ENCODE measurements at places on chromosomes 13 and 19. TPM values are rescaled to one million over a fixed set of nuclear protein-coding genes. Genes with fewer than 3 reads are reported as not detected.
A peak's percentile ranks its signal among the peaks of the same experiment; 100 is the strongest.

GRCh38 chr19:17109962-17110598 lies 34.5 kb downstream of the MYO9B start:
- no peak for DNase-seq

GRCh38 chr13:27264181-27264580 lies 6.4 kb upstream of the RASL11A start:
- DNase-seq, result peak; percentile 23

GRCh38 chr13:93226623-93227279 lies at the start of gene GPC6:
GPC6 (plus strand) TSS chr13:93226807.
- peak; percentile 81 for DNase-seq

DNA sequence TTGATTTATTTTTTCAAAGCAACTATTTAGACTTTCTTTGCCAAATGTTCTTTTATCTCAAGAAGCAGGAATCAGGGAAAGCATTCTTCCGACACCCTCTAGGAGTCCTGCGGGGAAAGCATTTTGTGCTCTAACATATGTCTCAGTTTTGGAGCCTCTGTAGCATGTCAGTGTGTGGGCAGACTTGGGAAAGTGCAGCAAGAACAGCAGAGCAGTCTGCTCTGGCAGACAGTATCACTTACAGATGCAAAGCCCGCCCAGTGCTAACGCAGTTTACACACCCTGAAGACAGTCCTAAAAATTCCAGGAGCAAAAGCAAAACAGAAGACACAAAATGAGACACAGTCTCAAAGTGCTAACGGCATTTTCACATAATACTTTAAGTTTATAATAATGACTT lies 393.5 kb downstream of the KLF12 start:
- no peak for DNase-seq

GRCh38 chr13:108084840-108085239 lies 130.5 kb downstream of the LIG4 start:
- no peak for DNase-seq

DNA sequence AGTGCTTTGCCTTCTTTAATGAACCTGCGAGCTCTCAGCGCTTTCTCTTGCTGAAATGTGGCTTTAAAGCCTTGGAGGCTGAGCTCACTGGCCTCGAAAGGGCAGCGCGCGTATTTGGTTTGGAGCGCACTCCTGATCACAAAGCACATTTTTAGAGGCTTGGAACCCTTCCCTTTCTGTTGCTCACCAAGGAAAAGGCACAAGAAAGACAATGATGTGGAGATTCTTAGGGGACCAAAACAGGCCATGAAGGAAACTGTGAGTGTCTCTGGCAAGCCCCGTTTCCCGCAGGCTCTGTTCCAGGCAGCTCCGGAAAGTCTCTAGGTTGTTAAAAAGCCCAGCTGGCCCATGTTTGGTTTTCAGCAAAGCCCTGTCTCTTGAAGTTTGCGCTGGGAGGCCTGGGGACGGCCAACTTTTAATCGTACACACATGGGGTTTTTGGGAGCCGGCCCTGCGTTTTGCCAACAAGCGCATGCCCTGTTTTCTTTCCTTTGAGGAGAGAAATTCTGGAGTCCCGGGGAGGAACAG lies 9.4 kb upstream of the SPC24 start:
- no peak for DNase-seq

GRCh38 chr19:15464394-15465385 lies at the start of gene RASAL3:
RASAL3 (minus strand) TSS chr19:15464544; CDS start chr19:15464358, 186 bp downstream.
- DNase-seq, result no peak

GRCh38 chr19:17751103-17751911 lies at the start of gene FCHO1:
FCHO1 (plus strand) TSS chr19:17751477; CDS start chr19:17755165, 3,688 bp downstream.
- peak; percentile 39 for DNase-seq

DNA sequence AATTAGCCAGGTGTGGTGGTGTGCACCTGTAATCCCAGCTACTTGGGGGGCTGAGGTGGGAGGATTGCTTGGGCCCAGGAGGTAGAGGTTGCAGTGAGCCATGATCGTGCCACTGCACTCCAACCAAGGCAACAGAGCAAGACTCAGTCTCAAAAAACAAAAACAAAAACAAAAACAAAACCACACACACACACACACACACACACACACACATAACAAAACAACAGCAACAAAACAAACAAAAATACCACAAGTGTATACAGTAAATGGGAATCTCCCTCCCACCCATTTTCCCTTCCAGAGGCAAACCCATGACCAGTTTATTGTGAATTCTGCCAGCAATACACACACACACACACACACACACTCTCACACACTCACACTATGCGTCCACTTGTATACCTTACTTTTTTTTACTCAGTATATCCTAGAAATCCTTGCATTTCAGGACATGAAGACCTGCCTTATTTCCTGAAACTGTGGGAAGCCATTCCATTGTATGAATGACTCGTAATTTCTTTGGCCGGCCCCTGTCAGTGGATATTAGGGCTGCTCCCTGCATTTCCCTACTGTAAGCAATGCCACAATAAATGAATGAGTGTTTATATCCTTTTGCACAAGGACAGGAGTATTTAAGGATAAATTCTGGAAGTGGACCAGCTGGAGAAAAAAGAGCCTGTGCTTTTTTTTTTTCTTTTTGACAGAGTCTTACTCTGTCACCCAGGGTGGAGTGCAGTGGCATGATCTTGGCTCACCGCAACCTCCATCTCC lies 6.9 kb upstream of the PLEKHF1 start:
- DNase-seq, result no peak

DNA sequence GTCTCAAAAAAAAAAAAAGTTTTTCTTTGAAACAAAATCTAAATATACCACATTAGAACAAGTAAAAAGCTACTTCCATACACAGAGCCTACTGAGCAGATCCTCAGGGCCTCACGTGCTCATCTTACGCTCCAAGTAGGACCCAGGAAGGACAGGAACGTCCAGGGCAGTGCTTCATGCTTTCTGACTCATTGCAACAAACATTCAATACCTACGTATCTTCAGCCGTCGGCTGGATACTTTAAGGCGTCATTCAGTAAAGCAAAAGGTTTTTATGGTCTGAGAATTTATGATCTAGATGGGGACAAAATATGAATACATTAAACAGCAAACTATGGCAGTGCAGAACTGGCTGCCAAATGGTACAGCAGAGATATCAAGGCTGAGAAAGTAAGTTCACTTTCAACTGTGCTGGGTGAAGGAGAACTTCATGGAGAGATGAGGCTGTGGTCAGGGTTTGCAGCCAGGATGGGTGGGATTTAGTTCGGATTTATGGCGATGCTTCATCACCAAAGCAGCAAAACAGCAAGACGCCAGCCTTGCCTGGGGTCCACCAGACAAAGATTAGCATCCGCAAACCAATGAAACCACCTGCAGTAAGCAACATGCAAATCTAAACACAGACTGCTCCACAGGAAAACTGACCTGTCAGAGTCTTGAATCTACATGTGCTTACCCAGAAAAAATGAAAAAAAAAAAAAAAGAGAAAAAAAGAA lies 20.5 kb downstream of the CARS2 start:
- no peak for DNase-seq

GRCh38 chr13:86684402-86684801 lies 885.2 kb upstream of the SLITRK6 start:
- DNase-seq, result peak; percentile 54

DNA sequence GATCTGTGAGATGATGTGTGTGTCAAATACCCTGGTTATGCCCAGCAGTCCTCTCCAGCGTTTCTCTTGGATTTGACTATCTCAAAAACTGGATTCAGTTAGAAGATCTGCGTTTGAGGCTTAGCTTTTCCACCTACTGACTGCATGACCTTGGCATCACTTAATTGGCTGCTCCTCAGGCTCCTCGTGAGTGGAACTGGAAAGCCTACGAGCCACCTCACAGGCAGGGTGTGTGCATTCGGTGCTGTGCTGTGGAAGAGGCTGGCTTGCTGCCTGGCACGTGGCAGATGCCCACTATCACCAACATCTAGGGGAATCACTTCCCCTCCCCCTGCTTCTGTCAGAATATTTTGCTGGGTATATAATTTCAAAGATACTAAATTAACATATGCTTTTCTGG lies 25.6 kb downstream of the FLT1 start:
- DNase-seq, result no peak

DNA sequence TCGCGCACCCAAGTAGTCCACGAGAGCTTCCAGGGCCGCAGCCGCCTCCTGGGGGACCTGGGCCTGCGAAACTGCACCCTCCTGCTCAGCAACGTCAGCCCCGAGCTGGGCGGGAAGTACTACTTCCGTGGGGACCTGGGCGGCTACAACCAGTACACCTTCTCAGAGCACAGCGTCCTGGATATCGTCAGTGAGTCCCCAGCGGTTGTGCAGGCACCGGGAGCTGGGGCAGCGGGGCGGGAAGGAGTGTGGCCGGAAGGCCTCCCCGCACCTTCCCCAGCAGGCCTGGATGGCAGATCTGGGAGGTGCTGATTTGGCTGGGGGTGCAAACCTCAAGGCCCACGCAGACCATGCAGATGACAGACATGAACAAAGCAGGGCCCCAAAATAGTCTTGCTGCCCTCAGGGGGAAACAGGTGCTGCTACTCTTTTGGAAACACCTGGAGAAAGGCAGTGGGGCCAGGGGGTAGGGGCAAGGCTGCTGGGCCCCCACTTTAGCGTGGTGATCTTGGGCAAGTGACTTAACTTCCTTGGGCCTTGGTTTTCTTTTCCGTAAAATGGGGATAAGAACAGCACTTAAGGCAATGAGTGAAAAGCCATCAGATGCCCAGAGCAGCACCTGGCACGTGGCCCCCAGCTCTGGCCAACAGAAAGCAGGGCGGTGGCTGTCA lies 4.0 kb downstream of the MAG start:
- no peak for DNase-seq

- no peak for DNase-seq
These were observed 534.5 kb downstream of the KLF5 start for GRCh38 chr13:73593199-73593765.

- DNase-seq, result no peak
These were observed 15.7 kb downstream of the CIC start for GRCh38 chr19:42284591-42285341.

DNA sequence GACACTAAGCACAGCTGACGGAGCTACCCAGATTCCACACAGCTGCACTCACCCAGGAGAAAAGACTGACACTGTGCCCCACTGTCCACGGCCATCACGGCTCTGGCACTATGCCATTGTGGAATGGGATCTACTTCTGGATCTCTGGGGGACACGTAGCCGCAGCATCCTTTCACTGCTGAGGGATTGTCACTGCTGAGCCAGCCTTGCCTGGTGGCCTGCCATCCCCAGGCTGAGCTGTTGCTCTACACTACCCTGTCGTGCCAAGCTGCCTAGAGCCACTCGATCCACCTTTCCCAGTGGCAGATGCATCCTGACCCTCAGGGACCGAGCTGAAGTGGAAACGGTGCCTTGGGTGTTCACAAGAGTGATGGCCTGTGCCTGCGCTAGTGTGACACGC lies 5.0 kb upstream of the LILRB5 start:
- no peak for DNase-seq

- peak; percentile 19 for DNase-seq
These were observed 214.9 kb downstream of the KCNRG start for GRCh38 chr13:50229960-50230661.

DNA sequence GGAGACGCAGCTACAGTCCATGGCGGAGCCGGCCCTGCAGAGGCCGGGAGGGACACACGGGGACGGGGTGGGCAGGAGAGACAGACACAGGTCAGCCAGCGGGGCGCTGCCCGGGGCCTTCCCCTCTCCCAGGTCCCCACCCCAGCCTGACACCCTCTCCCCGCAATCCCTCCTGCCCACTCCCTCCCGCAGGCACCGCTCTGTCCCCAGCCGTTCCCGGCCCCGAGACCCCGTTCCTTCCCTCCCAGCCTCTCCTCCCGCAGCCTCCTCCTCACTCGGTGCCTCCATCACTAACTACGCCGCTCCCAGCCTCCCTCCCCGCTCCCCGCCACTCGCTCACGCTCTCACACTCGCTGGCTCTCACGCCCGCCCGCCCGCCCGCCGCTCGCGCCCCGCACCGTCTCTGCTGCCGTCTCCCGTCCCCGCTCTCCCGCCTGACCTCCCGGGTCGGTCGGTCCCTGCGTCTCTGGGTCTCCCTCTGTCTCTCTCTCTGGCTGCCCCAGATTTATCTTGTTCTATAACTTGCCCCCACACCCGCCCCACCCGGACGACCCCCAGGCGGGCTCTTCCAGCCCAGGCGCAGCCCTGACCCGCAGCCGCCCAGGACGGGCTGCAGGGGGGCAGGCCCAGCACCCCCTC lies 15.2 kb downstream of the ERFL start:
- DNase-seq, result no peak

IFNL1 gene
- not detected for total RNA-seq

LILRB2 gene
- total RNA-seq, result not detected

PCDH9 gene
- 0.06 TPM for total RNA-seq

LIPE gene
- 6.7 TPM for total RNA-seq

ZNF763 gene
- total RNA-seq, result not detected

NTF4 gene
- not detected for total RNA-seq

GARIN5A gene
- total RNA-seq, result 0.95 TPM

NLRP4 gene
- total RNA-seq, result 0.80 TPM

SOX1 gene
- 0.18 TPM for total RNA-seq

RGL3 gene
- not detected for total RNA-seq
